Left ventricle myocardium superior (tissue), 1 donor: ENCODE measurements at places on chromosomes 11 and 22.

- DNase-seq, result no peak
These were observed 13.4 kb upstream of the SEPTIN5 start for GRCh38 chr22:19700790-19701419.

DNA sequence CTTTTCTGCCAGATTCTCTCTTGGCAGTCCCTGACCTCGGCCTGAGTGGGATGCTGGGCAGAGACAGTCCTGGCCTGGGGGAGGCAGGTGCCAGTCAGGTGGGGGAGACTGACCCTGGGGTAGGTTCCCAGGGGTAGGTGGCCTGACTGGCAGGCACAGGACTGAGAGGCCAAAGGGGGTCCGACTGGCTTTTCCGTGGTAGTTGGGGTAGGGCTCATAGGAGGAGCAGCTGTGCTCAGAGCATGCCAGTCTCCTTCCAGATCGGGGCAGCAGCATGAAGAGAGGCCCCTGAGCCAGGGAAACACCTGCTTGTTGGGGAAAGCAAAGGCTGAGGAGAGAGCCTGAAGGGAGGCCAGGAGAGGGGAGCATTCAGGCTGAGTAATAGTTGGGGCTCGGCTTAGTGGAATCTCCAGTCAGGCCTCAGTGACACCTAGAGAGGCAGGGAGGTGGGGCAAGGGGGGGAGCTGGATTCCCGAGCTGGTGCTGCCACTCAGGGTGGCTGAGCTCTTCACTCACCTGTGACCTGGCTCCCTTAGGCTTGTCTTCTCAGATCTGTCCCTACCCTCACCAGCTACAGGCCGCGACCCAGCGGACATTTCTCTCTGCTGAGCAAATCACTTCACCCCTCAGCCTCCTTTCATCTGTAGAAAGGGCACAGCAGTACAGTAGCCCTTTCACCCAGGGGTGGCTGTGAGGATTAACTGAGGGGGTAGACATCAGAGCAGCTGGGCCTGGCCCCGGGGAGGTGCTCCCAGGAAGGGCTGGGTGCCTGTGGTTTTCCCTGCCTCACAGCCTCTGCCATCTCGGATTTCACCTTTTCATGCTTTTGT lies 26.2 kb downstream of the MCM5 start:
- no peak for DNase-seq

DNA sequence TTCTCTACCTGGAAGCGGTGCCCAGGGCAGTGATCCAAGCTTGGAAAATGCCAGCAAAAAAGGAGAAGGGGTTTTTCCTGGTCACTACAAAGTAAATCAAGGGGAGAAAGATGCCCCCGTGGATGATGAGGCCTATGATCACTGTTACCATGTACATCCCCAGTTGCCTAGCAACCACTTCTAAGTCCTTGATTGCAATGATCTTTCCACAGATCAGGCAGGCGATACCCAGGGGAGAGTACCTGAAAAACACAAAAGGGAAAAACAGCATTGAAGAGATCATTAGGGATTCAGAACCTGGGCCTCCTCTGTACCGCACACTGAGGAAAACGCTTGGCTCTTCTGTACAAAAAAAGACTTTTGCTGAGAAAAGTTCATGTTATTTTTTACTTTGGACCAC lies 127.1 kb downstream of the SLC1A2 start:
- no peak for DNase-seq

DNA sequence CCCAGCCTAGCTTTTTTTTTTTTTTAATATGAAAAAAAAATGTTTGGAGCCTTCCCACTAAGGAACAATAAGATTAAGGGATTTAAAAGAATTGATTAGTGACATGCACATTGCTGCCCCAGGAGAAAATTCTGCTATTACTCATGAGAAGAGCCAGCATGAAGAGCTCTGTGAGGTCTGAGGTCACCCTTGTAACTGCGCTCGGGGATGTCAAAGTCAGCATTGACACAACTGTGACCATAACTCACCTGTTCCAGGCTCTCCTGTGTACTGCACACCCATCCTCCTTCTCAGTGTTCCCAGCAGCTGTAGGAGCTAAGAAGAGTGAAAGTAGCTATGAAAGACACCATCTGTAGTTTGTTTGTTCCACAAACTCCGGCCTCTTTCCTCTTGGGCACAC lies 109.8 kb upstream of the FGF3 start:
- no peak for DNase-seq

- DNase-seq, result no peak
These were observed 31.0 kb downstream of the SLC22A6 start for GRCh38 chr11:62953811-62954210.

GRCh38 chr11:100182350-100182749 lies 504.7 kb upstream of the ARHGAP42 start:
- DNase-seq, result no peak

GRCh38 chr22:49570032-49570848 lies 257.4 kb downstream of the BRD1 start:
- DNase-seq, result peak; percentile 6

DNA sequence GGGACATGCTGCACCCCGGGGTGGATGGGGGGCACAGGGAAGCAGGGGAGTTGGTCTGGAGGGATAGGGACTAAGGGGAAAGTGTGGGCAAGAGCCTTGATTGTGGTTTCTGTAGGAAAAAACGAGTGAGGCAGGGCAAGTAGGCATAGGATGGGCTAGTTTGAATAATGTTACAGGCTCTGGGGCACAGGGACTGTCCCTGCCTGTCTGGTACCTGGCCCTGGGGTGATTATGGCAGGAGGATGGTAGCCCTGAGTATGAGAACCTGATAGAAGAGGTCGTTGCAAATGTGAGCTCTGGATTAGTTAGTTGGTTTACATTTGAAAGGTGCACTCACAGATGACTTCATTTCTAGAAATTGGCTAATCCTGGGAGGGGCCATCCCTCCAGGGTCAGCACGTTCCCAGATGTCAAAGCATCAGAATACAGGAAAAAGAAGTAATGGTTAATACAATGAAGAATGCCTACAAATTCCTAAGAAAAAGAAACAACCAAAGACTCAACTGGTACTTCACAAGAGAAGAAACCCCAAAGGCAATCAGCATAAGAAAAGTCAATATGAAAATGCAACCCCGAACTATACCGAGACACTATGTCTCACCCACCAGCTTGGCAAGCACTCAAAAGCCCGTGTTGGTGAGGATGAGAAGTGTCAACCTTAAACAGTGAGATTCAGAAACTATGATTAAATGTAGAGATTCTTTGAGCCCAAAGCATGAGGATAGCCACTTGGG lies 11.3 kb upstream of the SMIM38 start:
- no peak for DNase-seq

DNA sequence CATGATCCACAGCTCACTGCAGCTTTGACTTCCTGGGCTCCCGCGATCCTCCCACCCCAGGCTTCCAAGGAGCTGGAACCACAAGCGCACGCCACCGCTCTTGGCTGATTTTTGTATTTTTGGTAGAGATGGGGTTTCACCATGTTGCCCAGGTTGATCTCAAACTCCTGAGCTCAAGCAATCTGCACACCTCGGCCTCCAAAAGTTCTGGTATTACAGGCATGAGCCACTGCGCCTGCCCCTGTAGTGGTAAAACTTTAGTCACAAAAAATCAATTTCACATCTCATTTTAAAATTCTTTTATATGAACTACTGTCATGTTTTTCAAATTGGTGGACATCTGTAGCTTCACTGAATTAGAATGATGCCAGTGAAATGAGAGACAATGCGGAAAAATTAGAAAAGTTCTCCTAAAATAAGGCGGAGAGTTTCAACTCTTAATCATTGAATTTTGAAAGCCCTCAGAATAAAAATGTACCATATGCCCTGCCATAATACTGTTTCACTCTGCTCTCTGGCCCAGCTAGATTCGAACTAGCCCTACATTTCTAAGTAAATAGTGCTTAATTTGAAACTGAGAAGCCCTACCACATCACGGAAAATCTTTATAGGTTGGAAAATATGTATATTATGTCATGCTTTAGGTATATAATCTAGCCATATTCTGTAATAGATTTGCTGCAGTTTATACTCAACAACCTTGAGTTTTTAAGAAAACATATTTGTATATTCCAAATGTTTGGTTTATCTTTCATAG lies 78.7 kb downstream of the HORMAD2 start:
- no peak for DNase-seq

GRCh38 chr11:103499710-103500340 lies 390.6 kb downstream of the DYNC2H1 start:
- DNase-seq, result no peak

DNA sequence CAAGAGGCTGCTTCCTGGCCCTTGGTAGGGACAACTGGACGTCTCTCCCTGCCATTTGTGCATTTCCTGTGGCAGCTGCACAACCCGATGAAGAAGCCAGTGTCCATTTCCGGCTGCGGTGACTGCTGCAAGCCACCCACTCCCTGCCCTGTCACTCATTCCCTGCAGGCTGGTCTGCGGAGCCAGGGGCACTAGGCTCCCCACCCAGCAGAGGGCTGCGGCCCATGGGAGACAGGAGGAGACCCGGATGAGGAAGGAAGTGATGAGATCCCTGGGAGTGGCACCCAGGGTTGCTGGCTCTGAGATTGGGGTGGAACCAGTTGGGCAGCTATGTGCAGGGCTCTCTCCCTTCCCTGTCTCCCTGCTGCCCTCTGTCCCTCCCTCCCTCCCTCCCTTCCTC lies 10.0 kb upstream of the MYRF start:
- DNase-seq, result no peak
